GM23248 (cell line): ENCODE measurements at places on chromosomes 7 and 10. TPM values are rescaled to one million over a fixed set of nuclear protein-coding genes. Genes with fewer than 3 reads are reported as not detected.
A peak's percentile ranks its signal among the peaks of the same experiment; 100 is the strongest.

DNA sequence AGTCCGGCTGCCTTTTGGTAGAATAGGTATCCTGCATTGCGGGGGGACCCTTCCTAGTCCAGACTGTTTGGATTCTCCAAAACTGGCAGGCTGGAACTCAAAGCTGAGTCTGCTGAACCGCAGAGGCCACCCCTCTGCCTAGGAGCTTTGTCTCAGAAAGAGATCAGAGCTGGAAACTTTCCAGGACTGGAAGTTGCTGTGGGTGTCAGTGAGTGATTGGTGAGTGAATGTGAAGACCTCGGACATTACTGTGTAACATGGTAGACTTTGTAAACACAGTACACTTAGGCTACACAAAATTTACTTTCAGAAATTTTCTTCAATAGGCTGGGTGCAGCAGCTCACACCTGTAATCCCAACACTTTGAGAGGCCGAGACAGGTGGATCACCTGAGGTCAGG lies 103.8 kb downstream of the DNAJC1 start:
- H3K27ac ChIP-seq: no peak overlapping the region
- no peak for DNase-seq
- no peaks in the 10 kb centered on the region for H3K27me3 ChIP-seq
- no peak overlapping the region for H3K4me3 ChIP-seq

DNA sequence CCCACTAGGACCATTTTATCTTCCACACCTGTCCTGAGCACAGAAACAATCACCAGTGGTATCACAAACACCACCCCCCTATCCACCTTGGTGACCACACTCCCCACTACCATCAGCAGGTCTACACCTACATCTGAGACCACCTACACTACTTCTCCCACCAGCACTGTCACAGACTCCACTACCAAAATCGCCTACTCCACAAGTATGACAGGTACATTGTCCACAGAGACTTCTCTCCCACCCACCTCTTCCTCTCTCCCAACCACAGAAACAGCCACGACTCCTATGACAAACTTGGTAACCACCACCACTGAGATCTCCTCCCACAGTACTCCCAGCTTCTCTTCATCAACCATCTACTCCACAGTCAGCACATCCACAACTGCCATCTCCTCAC lies 3.3 kb downstream of the MUC3A start:
- no peak overlapping the region for H3K4me3 ChIP-seq
- H3K27me3 ChIP-seq: no peaks in the 10 kb centered on the region; the same call in none of the 2 replicates
- no peaks in the 10 kb centered on the region for H3K4me1 ChIP-seq
- no peak overlapping the region for H3K27ac ChIP-seq
- no peaks in the 10 kb centered on the region for H3K36me3 ChIP-seq

DNA sequence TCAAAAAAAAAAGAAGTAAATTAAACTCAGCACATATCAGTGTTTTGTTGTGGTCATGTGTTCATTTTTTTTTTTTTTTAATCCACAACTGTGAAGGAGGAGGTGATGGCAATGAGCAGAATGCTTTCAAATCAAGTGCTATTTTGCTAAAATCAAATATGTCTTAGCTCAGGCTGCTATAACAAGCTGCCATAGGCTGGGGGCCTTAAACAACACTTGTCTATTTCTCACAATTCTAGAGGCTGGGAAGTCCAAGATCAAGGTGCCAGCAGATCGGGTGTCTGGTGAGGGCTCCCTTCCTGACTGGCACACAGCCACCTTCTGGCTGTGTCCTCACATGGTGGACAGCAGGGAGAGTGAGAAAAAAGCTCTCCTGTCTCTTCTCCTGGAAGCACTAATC lies 203.9 kb downstream of the FAM107B start:
- H3K27me3 ChIP-seq: no peaks in the 10 kb centered on the region
- no peak overlapping the region for H3K27ac ChIP-seq
- H3K4me3 ChIP-seq: no peak overlapping the region
- DNase-seq: no peak

DNA sequence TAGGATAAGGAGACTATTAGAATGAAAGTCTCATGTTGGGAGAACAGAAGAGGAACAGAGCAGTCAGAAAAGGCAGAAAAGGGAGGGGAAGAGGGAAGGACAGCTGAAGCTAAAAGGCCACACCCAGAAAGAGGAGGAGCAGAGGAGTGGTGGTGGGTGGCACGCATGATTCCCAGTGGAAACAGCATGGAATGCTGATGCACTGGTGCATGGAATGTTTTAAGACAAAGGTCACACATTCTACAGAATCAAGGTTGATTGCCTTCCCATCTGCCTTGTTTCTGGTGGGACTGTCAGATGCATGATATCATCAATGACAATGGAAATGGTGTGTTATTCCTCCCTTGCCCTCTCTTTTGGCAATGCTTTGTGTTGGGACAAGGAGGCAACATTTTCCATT lies 285.4 kb upstream of the MKI67 start:
- H3K4me3 ChIP-seq: no peak overlapping the region
- H3K27me3 ChIP-seq: no peaks in the 10 kb centered on the region
- DNase-seq: no peak

DNA sequence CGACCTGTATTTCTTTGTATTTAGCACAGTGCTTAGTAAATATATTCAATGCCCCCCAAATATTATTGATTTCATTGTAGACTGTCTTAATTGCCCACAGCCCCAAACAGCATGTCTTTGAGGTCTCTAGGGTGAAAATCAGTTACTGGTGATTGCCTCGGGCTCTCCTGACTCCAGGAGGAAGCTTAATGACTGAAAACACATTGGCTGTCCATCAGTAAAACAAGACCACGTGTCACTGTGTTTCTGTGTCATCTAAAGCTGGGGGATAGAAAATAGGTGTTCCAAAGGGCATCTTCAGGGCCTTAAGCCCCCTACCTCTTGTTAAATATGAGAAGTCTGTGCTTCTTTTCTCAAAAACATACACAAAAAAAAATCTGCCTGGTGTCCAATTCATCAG lies 67.9 kb downstream of the CACNA2D1 start:
- DNase-seq: no peak
- H3K36me3 ChIP-seq: no peaks in the 10 kb centered on the region
- no peak overlapping the region for H3K4me3 ChIP-seq

- H3K27me3 ChIP-seq: no peaks in the 10 kb centered on the region
- H3K4me1 ChIP-seq: no peaks in the 10 kb centered on the region
- DNase-seq: no peak
- H3K27ac ChIP-seq: no peak overlapping the region
These were observed 238.2 kb downstream of the BUB3 start for GRCh38 chr10:123392182-123392963.

- no peak for DNase-seq
- H3K4me1 ChIP-seq: no peaks in the 10 kb centered on the region
- H3K36me3 ChIP-seq: peaks cover 17% of the 10 kb centered on the region
- H3K27ac ChIP-seq: no peak overlapping the region
- no peak overlapping the region for H3K4me3 ChIP-seq
These were observed 109.2 kb upstream of the ZNF746 start for GRCh38 chr7:149606826-149607225.

DNA sequence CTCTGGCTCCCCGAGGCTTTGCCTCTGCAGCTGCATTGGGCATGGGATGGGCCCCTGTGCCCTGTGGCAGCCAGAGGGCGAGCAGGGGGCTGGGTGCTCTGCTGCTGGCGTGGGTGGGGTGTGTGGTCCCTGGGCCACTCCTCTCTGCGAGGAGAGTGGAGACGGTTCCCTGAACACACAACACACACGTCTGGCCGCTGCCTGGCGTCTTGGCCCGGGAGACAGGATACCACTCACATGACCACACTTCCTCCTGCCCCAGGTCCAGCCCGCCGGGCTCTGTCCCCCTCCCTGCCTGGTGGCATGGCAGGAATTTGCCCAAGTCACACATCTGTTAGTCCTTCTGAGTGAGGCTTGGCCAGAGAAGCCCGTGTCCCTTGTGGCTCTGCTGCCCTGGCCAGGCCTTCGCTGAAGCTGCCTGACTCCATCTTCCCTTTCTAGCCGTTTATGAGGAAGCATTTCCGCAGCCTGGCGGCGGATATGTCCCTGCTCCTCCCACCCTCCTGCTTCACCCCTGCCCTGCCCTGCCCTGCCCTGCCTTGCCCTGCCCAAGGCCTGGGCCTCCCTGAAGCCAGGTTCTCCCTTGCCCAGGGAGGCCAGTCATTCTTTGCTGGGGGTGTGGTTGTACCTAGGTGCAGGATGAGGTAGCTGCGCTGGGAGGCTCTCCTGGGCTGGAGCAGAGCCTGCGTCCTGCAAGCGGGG lies 3.0 kb downstream of the BRI3 start:
- peak overlapping the region; percentile 89 for H3K27ac ChIP-seq
- H3K27me3 ChIP-seq: no peaks in the 10 kb centered on the region
- no peaks in the 10 kb centered on the region; the same call in 1 of the 2 replicates for H3K36me3 ChIP-seq

DNA sequence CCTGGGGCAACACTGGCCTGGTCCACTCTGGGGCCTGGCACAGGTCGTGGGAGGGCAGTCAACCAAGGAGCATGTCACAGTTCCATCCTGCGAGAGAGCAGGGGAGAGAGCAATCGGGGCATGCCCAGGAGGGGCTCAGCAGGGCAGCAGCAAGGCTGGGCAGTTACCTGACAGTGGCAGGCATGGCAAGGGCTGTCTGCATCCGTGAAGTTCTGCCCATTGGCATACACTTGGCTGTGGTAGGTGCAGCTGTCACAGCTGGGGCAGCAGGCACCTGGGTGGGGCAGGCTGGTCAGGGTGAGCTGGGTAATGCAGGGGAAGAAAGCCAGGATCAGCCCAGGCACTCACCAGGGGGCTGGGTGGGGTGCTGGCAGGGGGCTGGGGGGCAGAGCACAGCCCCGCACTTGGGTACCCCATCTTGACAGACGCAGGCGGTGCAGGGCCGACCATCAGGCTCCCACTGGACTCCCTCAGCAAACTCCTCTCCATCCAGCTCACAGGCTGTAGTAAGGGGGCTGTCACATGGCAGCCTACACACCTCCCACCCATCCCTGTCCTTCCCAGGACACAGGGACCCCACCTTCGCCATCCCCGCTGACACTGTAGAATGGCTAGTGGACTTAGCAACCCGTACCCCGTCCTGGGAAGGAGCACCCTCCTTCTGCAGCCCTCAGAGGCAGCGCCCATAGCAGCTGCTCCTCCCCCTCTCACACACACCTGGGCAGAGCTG lies 17.8 kb downstream of the KCP start:
- no peaks in the 10 kb centered on the region for H3K36me3 ChIP-seq
- no peak for DNase-seq
- peaks cover 4% of the 10 kb centered on the region; the same call in 1 of the 2 replicates for H3K4me1 ChIP-seq
- H3K4me3 ChIP-seq: no peak overlapping the region

DNA sequence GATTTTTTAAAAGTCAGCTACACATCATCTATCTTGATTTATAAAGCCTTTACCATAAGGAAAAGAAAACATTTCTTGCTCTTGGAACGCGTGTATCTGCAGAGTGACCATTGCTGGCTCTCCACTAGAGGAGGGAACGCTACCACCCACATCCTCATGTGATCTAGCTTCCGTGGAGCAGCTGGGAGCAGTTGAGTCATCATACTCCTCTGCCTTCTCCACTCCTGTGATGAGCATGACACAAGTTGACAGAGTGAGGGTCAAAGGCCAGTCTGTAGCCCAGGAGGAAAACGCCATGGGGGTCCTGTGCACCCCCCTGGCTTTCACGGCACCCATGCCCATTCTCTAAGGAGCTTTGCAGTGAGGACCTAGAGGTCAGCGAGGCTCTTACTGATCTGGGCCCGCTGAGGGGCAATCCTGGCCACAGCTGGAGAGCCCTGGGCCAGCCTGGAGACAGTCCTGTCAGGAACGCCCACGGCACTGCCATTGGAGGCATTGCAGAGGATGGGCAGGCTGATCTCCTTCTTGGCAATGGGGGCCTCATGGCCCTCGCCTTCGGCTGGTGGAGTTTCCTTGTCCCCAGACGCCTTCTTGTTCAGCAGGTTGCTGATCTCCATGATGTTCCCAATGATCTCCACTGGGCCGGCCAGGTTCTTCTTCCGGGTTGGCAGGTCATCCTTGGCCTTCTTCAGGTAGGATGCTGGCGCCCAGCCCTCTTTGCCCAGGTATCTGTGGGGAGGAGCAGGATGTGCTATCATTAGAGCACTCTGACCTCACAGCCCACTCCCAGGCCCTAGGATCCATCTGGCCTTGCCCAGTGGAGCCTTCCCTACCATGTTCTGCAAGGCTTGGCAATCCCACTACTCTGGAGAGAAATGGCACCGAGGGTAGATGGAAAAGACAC lies 119.2 kb downstream of the NEURL1 start:
- no peak overlapping the region for H3K4me3 ChIP-seq
- no peaks in the 10 kb centered on the region for H3K27me3 ChIP-seq
- H3K4me1 ChIP-seq: peaks cover 50% of the 10 kb centered on the region
- DNase-seq: peak; percentile 95

DNA sequence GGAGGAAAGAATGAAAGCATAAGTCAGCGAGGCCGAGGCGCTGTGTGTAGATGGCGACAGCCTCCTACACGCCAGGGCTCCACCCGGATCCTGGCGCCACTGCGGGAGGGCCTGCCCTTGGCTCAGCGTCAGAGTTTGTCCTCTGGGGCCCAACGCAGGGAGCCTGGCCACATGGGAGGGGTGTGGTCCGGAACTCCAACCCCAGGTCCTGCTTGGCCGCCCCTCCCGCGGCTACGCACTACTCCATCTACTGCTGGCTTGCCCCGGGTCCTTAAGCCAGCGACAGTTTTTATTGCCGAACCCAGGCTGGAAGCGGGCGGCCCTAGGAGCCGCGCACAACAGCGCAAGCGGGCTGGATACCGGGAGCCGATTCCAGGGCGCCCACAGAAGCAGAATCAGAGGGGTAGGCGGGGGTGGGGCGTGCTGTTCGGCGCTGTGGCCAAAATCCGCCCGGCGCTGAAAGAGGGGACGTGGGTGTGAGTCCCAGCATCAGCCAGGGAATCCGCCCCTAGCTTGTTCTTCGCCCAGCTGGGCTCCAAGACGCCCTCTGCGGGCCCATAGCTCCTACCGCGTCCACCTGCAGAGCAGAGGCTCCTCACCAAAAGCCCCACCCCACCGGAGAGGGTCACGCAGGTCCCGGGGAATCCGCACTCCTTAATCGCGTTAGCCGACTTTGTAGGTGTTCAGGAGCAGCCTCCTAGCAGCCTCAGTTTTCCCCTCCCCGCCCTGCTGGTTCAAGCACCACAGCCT lies 4.5 kb downstream of the KAZALD1 start:
- H3K4me3 ChIP-seq: peak overlapping the region; percentile 76
- H3K4me1 ChIP-seq: peaks cover 24% of the 10 kb centered on the region
- peak overlapping the region; percentile 91 for H3K27ac ChIP-seq
- H3K36me3 ChIP-seq: no peaks in the 10 kb centered on the region

DNA sequence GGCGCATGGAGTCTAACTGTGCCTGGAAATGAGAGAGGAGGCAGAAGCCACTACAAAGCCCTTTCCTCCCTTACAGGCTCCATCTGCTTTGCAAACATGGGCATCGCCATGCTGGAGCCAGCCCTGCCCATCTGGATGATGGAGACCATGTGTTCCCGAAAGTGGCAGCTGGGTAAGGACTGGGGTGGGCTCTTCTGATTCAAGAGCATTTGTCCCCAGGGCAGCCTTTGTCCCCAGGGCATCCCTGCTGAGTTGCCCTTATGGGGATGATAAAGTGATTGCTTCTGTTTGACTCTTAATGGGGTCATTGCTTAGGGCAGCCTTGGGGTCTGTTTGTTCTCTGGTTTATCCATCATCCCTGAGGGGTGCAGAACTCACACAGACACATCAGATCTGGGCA lies 16.8 kb downstream of the SLC18A2 start:
- no peak overlapping the region for H3K4me3 ChIP-seq
- H3K4me1 ChIP-seq: no peaks in the 10 kb centered on the region
- H3K27me3 ChIP-seq: peaks cover 36% of the 10 kb centered on the region
- DNase-seq: no peak
- H3K36me3 ChIP-seq: no peaks in the 10 kb centered on the region

GPC2 gene
- 0.22 and 1.0 TPM in 2 replicates for total RNA-seq

KIF20B gene
- total RNA-seq: 7.8 and 8.9 TPM in 2 replicates

MRPS24 gene
- total RNA-seq: 79.3 and 113 TPM in 2 replicates
